ENCODE measurements at places on chromosomes 11 and 22.

DNA sequence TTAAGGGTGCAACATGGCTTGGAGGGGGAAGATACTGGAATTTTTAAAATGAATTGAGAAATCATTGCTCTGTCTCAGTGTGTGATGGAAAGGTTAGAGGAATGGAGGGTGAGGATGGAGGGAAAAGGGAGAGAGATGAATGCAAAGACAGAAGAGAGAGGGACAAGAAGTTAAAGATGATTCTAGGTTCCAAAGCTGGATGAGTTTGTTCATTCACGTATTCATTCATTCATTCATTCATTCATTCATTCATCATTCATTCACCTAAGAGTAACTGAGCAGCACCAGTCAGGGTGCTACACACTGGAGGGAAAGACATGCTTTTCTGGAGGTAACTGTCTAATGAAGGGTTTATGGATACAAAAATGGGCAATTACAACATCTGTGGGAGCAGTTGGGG is 209.2 kb downstream of the GRIK4 start:
- DNase-seq: no peak

- DNase-seq: no peak
Measured at GRCh38 chr11:134541951-134542350, 129.9 kb upstream of the B3GAT1 start.

DNA sequence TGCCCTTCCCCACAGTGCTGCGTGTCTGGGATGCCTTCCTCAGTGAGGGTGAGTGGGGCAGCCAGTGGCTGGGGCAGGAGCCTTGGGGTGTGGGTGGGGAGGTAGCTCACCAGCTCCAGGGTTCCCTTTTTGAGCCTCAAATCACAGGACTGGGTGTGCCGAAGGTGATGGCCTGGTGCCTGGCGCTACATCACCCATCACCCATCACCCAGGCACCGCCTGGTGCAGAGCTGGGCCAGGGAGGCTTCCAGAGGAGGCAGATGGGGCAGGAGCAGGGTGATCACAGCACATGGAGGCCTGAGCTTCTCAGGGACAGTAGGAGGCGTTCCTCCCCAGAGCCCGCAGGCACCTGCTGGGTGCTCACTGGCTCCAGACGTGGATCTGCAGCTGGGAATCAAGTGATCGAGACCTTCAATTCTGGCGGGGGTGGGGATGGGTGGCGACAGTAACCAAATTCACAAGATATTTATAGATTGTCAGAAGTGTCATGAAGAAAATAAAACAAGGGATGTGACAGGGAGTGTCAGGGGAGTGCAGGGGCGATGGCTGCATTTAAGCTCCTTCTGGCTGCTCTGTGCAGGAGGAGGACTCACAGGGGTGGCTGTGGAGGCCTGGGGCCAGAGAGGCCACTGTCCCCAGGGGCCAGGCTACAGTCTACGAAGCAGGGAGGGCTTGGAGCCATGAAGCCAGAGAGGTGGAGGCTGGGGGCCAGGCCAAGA is 3.2 kb downstream of the TBC1D10C start:
- no peak for DNase-seq

DNA sequence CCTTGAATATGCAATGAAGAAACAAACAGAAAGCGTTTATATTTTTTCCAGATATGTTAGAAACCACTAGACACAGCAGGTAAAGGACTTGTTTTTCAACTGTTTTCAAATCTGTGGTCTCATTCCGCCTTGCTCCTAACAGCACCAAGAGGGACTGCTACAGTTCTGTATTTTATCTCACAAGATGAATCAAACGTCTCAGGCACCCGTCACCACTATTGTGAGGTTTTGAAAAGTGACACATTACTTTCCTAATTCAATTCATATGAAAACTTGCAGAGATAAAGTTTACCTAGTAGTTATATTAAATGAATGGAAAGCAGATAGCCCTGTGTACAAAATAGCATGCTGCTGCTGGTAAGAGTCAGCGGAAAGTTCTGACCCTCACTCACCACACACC is 386.3 kb downstream of the ETS1 start:
- DNase-seq: no peak

DNA sequence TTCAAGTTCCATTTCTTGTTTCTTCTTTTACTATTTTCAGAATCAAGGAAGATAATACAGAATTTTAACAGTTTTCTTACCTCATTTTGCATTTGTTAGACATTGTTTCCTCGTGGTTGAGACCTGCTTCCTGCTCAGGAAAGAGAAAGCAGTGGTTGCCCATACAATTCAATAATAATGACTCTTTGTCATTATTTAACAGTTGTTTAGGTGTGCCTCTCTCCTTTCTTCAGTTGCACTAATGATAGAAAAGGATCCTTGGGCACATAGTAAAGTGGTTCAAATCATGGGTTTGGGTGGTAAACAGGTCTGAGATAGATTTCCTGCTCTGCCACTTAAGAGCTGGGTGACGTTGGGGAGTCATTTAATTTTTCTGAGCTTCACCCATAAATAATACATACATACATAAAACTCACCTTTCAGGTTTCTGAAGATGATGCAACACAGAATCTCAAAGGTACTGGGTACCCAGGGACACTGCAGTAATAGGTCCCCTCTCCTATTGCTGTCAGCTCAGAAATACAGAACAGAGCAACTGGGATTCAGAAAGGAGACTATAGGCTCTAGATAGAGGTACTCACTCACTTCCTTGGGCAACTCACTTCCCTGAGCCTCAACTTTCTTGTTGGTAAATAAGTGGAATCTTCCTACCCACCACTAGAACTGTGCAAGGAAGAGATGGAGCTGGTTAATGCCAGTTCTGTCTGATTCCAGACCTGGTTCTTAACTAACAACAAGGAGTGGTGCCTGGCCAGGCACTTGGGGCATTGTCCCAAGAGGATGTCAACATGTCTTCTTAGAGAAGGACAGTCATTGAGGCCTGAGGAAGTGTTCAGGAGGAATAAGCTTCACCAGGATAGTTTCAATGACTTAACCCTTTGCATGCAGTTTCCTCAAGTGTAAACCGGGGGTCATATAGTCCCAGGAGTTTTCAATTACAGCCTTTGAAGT is 34.9 kb downstream of the CD44 start:
- no peak for DNase-seq

GRCh38 chr11:74205181-74205580 is 34.1 kb downstream of the PPME1 start:
- no peak for DNase-seq

GRCh38 chr11:58912124-58912523 is 27.2 kb upstream of the GLYATL1 start:
- no peak for DNase-seq

- no peak for DNase-seq
Measured at GRCh38 chr11:67062526-67063373, 6.1 kb downstream of the RHOD start.

DNA sequence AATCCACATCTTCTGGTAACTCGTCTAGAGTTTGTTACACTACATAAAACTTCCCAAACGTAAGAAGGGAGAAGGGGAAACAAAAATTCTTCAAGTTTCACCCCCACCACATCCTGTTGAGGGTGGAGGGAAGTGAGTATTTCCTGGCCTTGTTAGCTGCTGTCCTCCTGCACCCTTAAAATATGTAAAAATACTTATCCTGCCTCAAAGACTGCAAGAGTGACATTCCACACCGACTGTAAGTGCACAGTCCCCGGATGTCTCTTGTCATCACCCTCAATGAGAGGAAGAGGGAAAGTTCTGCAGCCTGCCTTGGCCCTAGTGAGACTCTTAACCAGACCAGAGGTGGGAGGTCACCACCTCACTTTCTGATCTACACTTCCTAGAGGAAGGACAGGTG is 3.3 kb downstream of the TMEM121B start:
- DNase-seq: no peak

DNA sequence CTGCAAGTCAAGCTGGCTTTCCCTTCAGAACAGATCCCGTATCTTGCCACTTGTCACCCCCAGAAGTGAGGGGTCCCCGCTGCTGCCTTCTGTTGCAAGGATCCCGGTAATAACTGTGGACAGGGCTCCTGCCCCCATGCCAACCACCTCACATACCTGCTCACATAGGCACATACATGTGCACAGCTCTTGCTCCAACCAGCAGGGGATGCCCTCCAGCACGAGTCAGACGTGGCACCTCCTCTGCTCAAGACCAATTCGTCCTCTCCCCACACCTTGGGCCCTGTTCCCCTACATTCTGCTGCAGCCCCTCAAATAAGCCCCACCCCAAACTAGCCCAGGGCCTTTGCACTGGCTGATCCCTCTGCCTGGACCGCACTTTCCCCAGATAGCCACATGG is 163.3 kb downstream of the CRYBB2 start:
- DNase-seq: no peak

DNA sequence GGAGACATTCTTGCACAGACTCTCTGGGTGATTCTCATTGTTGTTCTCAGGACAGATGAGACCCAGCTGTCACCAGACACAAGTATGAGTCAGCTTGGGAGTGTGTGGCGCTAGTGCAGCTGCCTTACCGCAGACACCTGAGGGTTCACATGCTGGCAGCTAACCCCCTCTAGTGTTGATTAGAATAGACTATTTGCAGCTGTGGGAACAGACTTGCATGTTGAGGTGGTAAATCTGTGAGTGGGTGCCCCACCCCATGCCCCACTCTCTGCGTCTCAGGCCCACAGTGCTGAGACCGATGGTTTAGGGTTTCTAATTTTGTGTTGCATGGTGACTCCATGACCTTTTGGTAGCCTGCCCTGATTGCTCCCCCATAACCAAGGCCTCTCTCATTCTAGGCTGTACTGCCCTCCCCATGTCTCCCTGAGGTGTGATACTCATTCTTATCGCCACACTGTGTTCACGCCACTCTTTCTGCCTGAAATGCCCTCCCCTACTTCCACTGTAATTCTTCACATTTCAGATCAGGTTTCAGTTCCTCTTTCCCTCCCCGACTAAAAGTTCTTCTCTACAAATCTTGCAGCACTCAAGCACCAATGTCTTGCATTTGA is 73.7 kb upstream of the KIRREL3 start:
- DNase-seq: no peak

GRCh38 chr11:19187114-19187832 is 14.5 kb downstream of the CSRP3 start:
- no peak for DNase-seq

DNA sequence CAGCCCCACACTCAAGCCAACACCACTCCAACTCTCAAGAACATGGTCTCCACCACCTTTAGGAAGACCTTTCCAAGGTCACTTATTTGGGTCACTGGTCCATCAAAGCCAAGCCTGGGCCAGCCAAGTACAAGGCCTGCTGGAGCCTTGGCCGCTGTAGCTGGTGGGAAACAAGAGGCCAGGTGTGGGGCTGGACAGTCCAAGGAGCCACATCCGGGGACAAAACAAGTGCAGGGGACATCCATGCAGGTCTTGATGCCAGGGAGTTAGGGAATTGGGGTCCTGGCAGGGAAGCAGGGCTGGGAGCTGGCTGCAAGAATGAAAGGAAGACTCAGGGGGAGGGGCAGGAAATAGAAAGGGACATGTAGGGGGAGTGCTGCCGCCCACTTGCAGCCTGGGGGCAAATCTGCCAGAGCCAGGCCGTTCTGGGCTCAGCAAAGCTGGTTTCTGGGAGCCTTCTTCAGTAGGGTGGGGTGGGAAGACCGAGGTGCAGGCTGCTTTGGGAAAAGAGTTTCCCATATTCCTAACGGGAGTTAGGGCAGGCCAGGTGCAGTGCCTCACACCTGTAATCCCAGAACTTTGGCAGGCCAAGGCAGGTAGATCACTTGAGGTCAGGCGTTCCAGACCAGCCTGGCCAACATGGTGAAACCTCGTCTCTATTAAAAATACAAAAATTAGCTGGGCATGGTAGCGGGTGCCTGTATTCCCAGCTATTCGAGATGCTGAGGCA is 69.5 kb upstream of the ATXN10 start:
- no peak for DNase-seq

- DNase-seq: no peak
Measured at GRCh38 chr11:40401132-40401853, 1058.2 kb downstream of the LRRC4C start.

- no peak for DNase-seq
Measured at GRCh38 chr11:5046754-5047330, 516 bp downstream of the OR52J3 start.

DNA sequence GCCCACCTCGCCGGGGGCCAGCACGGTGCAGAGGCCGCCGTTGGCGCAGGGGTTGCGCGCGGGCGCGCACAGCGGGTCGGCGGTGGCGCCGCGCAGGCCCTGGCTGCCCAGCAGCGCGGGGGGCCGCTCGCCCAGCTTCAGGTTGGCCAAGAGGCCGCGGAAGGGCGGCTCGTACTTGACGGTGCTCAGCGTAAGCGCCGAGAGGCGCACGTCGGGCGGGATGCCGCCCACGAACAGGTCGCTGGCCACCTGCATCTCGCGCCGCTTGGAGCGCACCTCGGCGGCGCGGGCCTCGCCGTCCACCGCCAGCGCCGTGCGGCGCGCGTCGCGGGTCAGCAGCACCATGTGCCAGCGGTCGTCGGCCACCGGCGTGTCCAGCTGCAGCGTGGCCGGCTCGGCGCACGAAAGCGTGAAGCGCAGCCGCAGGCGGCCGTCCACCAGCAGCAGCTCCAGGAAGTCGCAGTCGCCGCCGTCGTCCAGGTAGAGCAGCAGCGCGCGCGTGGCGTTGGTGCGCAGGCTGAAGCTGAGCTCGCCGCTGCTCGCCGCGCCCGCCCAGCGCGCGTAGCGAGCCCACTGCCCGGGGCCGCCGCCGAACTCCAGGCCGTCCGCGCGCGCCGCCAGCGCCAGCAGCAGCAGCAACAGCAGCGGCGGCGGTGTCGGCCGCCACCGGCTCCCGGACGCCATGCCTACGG is 9.8 kb downstream of the NRXN2 start:
- DNase-seq: no peak

- DNase-seq: no peak
Measured at GRCh38 chr22:43819931-43820640, 8.0 kb upstream of the EFCAB6 start.

DNA sequence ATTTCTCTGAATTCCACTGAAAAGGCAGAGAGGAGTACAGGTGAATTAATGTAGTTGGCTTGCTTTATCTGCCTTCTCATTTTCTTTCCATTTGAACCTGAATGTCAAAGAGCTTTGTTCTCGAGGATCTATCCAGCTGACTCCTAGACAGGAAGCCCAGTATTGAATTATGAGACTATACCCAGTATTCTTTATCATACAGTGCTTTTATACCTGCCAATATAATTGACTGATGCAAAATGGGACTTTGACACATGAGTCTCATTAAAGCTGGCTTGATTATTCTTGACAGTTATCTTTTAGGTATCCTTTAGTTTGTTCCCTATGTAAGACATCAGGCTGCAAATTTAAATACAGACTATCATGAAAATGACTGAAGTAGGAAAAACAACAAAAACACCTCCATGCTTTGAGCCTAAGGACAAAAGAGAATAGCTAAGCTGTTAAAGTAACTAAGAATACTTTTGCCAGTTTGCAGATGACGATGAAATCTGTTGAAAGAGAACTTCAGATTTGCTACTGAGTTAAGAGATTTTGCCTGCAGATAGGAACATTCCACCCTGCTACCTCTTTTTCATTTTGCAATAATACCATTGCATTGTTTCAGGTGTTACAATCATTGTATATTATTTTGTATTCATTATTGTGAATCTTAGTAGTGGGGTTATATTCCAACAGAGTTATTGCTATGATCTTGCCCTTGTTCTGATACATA is 117.1 kb downstream of the ENTHD1 start:
- DNase-seq: no peak
